PC-3 (cell line): ENCODE measurements at places on chromosomes 5 and 9. TPM values are rescaled to one million over a fixed set of nuclear protein-coding genes. Genes with fewer than 3 reads are reported as not detected.

CXXC5 gene
- total RNA-seq: 31.1 and 42.4 TPM in 2 replicates

- no peak for DNase-seq
Measured at GRCh38 chr9:25658571-25658970, 19.7 kb downstream of the TUSC1 start.

GRCh38 chr9:82894961-82895821 is 167.8 kb downstream of the RASEF start:
- no peak for DNase-seq

DNA sequence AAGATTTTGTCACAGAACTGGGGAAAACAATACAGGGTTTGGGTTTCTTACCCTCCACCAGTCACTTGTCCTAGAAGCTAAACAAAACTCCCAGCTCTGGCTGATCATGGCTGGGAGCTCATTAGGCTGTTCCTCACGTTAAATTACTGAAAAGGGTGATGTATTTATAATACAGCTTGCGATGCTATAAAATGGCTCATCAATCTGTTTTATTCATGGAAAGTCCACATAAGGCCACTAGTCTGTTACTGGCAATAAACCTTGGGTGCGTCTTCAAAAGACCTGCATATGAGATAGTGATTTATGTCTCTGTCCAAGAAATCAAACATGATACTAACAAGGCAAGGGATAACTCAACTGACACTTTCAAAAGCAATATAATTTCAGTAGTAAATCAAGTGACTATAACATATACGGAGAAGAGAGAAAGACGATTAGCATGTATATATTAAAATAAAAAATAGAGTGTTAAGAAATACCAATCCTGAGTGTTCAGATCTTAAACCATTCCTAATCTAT is 219.0 kb downstream of the BNC2 start:
- no peak for DNase-seq

DNA sequence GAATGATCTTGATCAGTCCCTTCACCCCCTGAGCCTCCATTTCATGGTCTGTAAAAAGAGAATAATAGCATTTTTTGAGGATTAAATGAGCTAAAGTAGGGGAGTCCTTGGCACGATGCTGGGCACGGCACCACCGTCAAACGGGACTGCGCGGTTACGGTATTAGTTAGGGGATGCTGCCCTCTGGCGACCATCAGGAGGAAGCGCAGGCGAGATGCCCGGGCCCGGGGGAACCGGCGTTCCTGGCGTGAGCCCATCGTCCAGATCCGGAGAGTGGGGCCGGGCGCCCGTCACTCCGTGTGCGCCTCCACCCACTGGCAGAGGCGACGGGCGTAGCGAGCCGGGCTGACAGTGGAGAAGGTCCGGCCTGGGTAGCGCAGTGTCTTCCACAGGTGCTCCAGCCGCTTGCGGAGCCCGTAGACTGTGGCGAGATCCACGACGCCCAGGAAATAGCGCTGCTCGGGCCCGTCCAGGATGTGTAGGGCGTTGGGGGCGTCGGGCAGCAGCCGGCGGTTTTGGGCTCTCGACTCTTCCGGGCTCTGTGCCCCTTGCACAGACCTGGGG is 4.8 kb upstream of the ST6GALNAC4 start:
- peak; percentile 62 for DNase-seq

GRCh38 chr5:57102905-57103255 is 71.0 kb upstream of the GPBP1 start:
- no peak for DNase-seq

DNA sequence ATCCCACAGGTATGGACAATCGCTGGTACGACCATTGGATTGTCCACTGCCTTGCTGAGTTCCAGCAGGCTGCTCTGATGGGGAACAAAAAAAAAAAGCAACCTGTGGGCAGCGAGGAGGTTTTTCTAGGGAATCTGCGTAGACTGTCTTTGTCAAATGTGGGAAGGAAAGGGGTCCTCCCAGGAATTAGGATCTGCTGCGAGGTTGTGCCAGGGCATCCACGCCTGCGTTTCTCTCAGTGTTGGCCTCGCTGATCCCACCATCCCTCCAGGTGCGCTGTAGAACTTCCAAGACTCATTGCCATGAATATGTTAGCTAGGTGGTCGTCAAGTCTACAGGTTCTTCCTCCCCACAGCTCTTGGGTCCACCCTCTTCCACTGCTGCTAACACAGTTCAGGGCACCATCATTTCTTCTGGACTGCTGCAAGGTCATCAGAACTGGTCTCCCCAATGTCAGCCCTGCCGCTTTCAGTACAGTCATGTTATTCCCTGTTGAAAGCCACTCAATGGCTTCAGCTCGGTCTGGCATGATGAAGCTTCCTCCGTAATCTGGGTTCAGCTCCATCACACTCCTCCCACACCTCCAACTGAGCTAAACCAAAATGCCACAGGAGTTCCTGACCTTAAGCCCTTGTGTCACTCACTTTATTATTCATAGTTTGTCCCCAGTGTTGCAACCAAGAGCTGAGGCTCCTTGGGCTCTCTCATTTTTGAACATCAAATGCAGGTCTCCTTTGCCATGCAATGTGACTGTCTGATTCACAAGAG is 79.5 kb upstream of the DMRT1 start:
- no peak for DNase-seq

ARSI gene
- total RNA-seq: 5.9 and 6.3 TPM in 2 replicates

CDKN2B gene
- total RNA-seq: 32.2 and 32.7 TPM in 2 replicates

PCDHA2 gene
- total RNA-seq: not detected in 2 replicates

SPATA31A6 gene
- not detected in 2 replicates for total RNA-seq

SPTLC1 gene
- total RNA-seq: 53.3 and 63.3 TPM in 2 replicates

DNA sequence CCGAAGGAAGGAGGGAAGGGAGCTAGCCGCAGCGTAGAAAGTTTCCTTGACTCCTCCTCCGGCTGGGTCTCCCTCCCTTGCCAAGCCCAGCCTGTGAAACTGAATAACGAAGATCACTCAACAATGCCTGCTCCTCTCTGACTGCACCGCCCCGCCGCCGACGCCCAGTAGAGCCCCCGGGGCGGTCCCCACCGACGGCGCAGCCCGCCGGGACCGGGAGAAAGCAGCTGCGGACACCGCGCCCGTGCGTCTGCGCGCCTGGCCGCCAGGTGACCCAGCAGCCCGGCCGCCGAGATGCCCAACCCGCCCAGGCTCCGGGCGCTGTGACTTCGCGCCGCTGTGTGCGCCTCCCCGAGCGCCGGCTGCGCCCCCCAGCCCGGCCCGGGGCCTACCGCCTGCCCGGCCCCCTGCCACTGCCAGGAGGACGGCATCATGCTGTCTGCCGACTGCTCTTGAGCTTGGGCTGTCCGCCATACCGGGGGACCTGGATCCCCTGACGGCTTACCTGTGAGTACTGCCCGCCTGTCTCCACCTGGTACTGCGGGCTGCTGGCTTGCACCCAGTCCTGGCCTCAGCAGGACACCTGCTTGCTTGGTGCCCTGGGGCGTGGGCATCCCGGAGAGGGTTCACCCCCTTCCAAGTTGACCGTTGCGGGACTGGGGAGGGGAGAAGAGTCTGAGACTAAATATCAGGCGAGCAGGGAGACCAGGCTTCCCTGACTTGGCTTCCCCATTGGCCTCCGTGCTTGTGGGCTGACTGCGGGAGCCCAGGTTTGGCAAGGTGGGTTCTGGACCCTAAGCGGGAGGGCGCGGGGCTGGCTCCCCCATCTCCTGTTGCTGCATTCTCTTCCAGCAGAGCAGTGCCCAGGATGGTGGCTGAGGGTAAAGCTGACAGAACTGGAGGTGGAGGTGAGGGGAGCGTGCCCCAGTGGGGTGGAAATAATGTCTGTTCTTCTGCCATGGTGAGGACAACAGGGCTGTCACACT is 26.2 kb upstream of the SPTLC1 start:
- DNase-seq: peak; percentile 16

PCDHA12 gene
- 7.0 and 8.2 TPM in 2 replicates for total RNA-seq

DNA sequence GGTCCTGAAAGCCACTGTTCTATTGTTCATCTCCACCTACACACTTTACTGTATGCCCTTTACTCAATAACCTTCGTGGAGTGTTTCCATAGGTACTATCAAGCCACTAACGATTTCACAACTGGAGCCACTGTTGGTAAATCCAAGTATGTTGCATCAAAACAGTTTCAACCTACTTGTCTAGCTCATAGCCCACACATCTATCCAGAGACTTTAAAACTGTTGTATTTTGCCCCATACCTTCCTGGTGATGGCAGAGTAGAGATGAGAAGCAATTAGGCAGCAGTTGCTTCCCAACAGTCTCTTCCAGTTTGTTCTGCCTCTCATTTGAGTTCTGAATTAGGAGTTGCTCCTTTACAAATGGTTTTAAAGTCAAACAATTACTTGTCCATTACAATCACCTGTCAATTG is 607 bp downstream of the FAXDC2 start:
- no peak for DNase-seq

DNA sequence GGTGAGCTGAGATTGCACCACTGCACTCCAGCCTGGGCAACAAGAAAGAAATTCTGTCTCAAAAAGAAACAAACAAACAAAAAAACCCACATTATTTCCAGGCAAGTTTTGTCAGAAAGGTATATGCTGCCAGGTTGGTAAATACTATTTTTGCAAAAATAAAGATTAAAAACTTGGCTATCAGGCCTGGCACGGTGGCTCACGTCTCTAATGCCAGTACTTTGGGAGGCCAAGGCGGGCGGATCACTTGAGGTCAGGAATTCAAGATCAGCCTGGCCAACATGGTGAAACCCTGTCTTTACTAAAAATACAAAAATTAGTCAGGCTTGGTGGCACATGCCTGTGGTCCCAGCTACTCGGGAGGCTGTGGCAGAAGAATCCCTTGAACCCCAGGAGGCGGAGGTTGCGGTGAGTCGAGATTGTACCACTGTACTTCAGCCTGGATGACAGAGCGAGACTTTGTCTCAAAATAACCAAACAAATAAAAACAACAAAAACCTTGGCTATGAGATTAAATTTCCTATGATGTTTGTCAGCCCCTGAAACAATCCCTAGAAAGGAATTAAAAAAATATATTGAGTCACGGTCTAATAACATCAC is 22.7 kb downstream of the AGXT2 start:
- no peak for DNase-seq

CDC25C gene
- total RNA-seq: 13.8 and 14.7 TPM in 2 replicates

CSNK1A1 gene
- total RNA-seq: 500 and 586 TPM in 2 replicates

SAXO1 gene
- total RNA-seq: not detected in 2 replicates

DNA sequence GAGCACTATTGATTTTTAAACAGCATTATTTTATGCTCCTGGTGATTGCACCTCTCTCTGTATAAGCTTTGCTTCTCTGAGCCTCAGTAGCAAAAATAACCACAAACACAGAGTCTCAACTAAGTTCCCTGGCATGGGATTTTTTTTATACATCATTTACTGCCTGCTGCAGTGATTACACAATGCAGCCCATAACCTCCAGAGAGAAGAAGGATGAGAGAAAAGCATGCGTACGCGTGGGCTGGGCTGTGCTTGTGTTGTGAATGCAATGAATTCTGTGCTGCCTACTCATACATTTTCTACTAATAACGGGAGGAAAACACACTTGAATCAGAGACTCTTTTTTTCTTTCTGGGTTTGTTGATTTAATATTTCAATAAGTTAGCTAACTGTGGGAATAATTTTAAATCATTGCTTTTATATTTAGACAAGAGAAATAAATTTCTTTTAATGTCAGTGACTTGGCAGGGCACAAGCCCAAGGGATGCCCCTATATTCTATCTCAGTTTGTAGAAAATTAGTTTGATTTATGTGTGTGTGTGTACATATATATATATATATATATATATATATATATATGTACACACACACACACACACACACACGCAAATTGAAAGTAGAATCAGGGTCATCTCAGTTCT is 351.5 kb downstream of the MED10 start:
- no peak for DNase-seq

DNA sequence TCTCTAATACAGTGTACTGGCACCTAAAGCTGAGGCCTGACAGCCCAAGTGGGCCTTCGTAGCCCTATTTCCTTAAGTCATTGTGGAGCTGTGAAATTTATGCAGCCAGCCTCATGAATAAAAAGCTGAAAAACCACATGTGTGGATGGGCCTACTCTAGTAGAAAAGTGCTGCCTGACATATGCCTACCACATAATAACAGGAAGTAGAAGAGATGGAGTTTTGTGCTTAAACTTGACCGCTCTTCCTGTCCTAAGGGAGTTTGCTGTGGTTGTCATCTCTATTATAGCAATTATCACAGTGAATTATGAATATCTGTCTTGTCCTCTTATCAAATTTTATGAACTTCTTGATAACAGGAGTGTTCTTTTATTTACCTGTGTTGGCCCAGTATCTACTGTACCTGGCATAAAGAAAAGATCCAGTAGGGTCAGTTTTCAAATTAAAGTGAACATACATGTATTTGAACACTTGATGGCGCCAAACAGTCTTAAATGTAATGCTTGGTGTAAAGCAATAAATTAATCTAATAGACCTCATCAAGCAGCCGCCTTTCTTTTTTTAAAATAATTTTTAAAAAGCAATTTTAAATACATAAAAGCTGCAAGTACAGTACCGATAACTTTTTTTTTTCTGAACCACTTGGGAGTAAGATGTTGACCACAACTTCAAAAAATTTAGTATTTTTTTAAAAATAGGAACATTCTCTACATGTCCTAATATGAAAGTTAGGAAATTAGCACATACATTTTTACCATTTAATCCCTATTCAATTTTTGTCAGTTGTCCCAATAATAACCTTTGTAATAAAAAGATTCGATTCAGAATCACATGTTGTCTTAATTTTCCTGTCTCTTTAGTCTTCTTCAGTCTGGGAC is 51.0 kb downstream of the FKTN start:
- DNase-seq: peak; percentile 55

- no peak for DNase-seq
Measured at GRCh38 chr5:78905084-78905938, 79.8 kb downstream of the ARSB start.

GRCh38 chr9:136522314-136523237 is 23.3 kb downstream of the NOTCH1 start:
- no peak for DNase-seq

- no peak for DNase-seq
Measured at GRCh38 chr9:4514252-4515128, 24.2 kb downstream of the SLC1A1 start.

DNA sequence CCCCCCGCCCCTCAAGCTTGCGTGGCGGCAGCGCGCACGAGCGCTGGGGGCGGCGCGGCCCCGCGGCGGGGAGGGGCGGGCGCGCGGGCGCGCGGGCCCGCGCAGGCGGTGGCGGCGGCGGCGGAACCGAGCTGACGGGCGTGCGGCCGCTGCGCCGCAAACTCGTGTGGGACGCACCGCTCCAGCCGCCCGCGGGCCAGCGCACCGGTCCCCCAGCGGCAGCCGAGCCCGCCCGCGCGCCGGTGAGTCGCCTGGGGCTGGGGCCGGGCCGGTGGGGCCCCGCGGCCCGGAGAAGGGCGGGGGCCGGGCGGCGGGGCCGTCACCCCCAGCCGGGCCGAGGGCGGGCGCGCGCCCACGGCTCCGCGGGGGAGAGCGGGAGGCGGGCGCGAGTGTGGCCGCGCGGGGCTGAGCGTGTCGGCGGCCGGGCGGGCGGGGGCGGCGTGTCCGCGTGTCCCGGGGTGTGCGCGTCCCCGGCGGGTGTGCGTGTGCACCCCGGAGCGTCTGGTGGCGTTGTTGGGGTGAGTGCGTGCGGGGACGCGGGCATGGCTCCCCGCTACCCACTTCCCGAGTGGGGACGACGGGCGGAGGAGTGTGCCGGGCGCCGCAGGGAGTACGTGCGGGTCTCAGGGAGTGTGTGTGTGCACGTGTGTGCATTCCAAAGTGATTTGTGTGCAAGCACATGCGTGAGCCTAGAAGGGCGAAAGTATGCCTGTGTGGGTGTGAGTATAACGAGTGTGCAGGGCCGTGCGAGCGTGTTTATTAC is at the start of gene NEK6:
Gene NEK6, plus strand, starts transcription at position 106 of the 763 bp plus-strand sequence. CDS start 44,016 bp downstream, outside the sequence.
- DNase-seq: peak; percentile 31

IFNA13 gene
- not detected in 2 replicates for total RNA-seq
